Aorta (tissue), 5 donors: ENCODE measurements at places on chromosomes 13 and 19. TPM values are rescaled to one million over a fixed set of nuclear protein-coding genes. Genes with fewer than 3 reads are reported as not detected.
A peak's percentile ranks its signal among the peaks of the same experiment; 100 is the strongest.

DNA sequence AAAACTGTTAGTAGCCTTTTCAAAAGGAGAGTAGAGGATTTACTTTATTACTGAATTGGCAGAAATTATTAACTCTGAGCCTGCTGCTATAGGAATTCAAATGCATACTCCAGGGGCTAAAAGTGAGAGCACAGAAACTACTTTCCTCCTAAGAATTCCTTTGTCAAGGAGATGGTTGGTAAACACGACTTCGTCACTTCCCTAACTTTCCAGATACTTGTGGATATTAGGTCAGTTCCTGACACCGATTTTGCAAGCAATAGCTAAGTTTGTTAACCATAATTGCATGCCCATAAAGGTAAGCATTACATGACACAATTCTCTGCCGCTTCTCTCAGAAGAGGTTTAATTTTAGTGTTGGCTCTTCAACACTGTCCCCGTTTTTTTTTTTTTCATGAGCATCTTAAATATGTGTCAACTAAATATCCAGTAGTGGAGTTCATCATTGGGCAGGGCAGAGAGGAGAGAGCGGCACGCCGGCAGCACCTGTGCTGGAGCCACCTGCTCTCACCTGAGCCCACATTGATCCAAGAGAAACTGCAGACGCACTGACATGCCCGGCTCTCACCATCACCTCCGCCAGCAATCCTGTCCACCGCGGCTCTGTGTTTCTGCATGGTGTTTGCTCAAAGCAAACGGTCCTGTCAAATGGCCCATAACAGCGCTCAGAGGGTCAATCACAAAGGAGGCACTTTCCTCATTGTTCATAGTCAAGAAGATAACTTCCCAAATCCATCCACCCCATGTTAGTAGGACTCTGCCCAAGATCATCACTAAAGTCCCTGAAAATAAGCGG, 2.6 kb downstream of the MED26 start:
- no peak for DNase-seq
- H3K27me3 ChIP-seq = no peaks in the 10 kb centered on the region
- H3K36me3 ChIP-seq = no peaks in the 10 kb centered on the region
- no peak overlapping the region for H3K27ac ChIP-seq
- no peak overlapping the region for H3K4me3 ChIP-seq
- no peaks in the 10 kb centered on the region for H3K4me1 ChIP-seq

GRCh38 chr13:51970349-51970748, 40.9 kb downstream of the ATP7B start:
- H3K27me3 ChIP-seq = no peaks in the 10 kb centered on the region
- no peak overlapping the region for H3K27ac ChIP-seq
- no peaks in the 10 kb centered on the region for H3K36me3 ChIP-seq
- no peak for DNase-seq
- H3K4me1 ChIP-seq = no peaks in the 10 kb centered on the region

DNA sequence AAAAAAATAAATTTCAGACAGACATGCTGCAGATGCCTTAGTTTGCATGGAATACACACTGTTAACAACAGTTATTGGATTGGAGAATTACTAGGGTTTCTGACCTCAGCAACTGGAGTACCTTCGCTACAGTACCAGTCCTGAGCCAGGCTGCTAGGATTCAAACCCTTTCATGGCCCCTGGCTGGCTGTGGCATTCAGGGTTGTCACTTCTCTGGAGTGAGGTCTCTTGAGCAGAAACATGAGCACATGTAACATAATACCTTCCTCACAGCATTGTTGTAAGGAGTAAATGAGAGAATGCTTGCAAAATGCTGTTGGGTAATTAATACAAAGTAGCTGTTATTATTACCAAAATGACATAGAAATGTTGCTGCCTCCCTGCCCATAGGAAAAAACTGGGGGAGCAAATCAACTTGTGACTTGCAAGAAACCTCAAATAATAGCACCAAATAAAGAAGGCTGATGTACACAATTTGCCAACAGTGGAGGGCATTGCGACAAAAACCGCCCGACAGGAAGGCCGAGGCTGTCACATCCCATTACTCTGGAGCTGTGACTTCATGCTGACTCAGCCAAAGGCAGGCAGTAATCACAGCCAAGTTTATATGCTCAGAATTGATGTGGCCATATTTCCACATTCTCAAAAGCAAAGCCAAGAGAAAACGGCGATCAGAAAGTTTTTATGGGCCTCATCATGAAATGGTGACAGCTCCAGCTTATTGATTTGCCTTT, 100.4 kb downstream of the RFC3 start:
- H3K4me3 ChIP-seq = no peak overlapping the region
- H3K36me3 ChIP-seq = no peaks in the 10 kb centered on the region
- H3K4me1 ChIP-seq = no peaks in the 10 kb centered on the region
- H3K27me3 ChIP-seq = no peaks in the 10 kb centered on the region

- DNase-seq = no peak
- no peaks in the 10 kb centered on the region for H3K36me3 ChIP-seq
- H3K27me3 ChIP-seq = no peaks in the 10 kb centered on the region
- H3K4me3 ChIP-seq = no peak overlapping the region
- H3K4me1 ChIP-seq = no peaks in the 10 kb centered on the region
- no peak overlapping the region for H3K27ac ChIP-seq
Measured at GRCh38 chr19:16889883-16890460, 1.2 kb downstream of the F2RL3 start.

- no peaks in the 10 kb centered on the region for H3K27me3 ChIP-seq
- DNase-seq = no peak
- H3K4me3 ChIP-seq = peak overlapping the region; percentile 98
- no peaks in the 10 kb centered on the region for H3K36me3 ChIP-seq
- H3K4me1 ChIP-seq = no peaks in the 10 kb centered on the region
Measured at GRCh38 chr19:3970313-3970807, 539 bp downstream of the DAPK3 start.

DNA sequence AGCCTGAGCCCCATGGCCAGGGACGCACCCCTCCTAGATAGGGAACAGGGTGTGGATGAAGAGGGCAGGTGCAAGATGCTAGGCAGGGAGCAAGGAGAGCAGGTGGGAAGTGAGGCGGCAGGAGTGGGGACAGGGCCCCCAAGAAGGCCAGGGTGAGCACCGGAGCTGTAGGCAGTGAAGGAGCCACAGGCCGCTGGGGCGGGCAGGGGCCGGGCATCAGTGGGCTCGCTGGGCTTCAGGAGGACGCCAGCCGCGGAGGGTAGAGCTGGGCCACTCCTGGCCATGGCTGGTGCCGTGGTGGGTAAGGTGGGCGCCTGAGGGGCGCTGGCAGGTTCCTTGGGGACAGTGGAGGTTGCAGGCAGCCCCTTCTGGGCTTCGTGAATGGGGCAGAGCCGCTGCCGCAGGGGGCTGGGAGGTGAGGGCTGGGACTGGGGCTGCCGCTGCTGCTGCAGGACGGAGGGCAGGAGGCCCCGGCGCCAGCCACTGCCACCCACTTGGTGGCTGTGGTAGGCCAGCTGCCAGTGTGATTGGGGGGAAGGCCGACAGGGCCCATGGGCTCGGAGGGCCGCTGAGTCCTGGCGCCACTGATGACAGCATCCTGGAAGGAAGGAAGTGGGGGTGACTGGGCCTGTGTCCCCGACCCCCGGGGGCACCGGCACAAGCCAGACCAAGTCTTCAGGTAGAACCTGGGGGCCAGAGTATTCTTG, 2.1 kb downstream of the NKPD1 start:
- no peak overlapping the region for H3K4me3 ChIP-seq
- H3K27ac ChIP-seq = no peak overlapping the region
- no peaks in the 10 kb centered on the region for H3K27me3 ChIP-seq
- no peak for DNase-seq
- H3K36me3 ChIP-seq = no peaks in the 10 kb centered on the region

DNA sequence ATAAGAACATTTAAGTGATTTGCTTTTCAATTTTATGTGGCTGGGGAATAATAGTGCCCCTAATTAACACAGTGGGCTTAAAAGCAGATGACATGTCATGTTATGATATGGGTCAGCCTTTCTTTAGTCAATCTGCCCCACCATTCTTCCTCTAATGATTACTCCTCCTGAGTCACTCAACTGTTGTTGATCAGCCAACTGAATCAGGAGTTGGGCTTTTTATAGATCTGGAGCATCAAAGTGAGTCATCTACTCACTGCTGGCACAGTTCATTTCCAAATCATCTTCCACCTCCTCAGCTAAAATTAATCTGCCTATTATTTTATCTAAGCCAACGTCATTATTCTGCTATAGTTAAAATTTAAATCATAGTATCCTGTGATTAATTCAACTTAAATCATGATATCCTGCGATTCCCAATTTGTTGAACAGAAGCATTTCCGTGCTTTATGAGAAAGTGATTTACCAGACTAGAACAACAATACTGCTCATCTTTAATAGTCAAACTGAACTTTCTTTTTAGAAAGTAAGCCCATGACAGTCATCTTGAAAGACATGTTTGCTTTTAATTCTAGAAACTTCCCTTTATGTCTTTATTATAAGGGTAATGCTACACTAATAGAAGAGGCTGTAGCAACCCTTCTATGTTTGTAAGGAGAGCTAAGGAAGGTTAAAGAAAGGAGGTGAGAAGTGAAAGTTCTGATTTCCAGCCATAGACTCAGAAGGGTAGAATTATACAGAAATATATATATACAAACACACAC, 551.4 kb downstream of the TBC1D4 start:
- DNase-seq = no peak
- no peaks in the 10 kb centered on the region for H3K27me3 ChIP-seq
- no peaks in the 10 kb centered on the region for H3K4me1 ChIP-seq
- H3K27ac ChIP-seq = no peak overlapping the region
- no peaks in the 10 kb centered on the region for H3K36me3 ChIP-seq

DNA sequence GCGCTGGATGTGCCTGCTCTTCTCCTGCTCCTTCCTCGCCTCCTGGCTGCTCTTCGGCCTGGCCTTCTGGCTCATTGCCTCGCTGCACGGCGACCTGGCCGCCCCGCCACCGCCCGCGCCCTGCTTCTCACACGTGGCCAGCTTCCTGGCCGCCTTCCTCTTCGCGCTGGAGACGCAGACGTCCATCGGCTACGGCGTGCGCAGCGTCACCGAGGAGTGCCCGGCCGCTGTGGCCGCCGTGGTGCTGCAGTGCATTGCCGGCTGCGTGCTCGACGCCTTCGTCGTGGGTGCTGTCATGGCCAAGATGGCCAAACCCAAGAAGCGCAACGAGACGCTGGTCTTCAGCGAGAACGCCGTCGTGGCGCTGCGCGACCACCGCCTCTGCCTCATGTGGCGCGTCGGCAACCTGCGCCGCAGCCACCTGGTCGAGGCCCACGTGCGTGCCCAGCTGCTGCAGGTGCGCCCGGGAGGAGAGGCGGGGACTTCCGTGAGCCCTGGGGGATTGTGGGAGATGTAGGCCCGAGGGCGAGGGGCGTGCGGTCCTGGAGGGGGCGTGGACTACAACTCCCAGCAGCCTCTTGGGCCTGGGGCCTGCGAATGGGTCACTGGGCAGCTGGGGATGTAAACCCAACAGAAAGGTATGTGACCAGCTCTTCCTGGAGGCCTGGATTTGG, 6.7 kb downstream of the KCNJ14 start:
- H3K27ac ChIP-seq = no peak overlapping the region
- no peak overlapping the region for H3K4me3 ChIP-seq
- no peaks in the 10 kb centered on the region for H3K36me3 ChIP-seq
- no peaks in the 10 kb centered on the region for H3K4me1 ChIP-seq
- DNase-seq = no peak
- no peaks in the 10 kb centered on the region for H3K27me3 ChIP-seq

- H3K4me1 ChIP-seq = no peaks in the 10 kb centered on the region
- peak within 1 kb of the TSS; percentile 1 for H3K4me3 ChIP-seq
- DNase-seq = peak; percentile 87
Measured at GRCh38 chr19:8363803-8364771, at the start of gene ANGPTL4. Gene ANGPTL4 (plus strand): TSS chr19:8364155. CDS start chr19:8364322, 167 bp downstream.

DNA sequence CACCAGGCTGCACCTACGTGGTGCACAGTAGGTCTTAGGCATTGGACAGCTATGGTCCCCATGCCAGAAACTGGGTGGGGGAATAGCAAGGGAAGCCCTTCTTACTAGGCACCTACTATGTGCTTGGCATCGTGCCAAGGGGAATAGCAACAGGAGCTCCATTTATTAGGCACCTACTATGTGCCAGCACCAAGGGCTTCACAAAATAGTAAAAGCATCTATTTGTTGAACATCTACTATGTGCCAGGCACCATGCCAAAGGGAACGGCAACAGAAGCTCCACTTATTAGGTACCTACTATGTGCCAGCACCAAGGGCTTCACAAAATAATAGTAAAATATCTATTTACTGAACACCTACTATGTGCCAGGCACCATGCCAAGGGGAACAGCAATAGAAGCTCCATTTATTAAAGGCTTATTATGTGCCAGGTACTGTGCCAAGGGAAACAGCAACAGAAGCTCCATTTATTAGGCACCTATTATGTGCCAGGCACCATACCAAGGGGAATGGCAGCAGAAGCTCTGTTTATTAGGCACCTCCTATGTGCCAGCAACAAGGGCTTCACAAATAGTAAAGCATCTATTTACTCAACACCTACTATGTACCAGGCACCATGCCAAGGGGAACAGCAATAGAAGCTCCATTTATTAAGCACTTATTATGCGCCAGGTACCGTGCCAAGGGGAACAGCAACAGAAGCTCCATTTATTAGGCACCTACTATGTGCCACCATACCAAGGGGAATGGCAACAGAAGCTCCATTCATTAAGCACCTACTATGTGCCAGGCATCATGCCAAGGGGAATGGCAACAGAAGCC, 108.5 kb downstream of the PTPRS start:
- no peaks in the 10 kb centered on the region for H3K4me1 ChIP-seq
- DNase-seq = no peak
- no peaks in the 10 kb centered on the region for H3K27me3 ChIP-seq
- H3K4me3 ChIP-seq = no peak overlapping the region
- no peak overlapping the region for H3K27ac ChIP-seq

DNA sequence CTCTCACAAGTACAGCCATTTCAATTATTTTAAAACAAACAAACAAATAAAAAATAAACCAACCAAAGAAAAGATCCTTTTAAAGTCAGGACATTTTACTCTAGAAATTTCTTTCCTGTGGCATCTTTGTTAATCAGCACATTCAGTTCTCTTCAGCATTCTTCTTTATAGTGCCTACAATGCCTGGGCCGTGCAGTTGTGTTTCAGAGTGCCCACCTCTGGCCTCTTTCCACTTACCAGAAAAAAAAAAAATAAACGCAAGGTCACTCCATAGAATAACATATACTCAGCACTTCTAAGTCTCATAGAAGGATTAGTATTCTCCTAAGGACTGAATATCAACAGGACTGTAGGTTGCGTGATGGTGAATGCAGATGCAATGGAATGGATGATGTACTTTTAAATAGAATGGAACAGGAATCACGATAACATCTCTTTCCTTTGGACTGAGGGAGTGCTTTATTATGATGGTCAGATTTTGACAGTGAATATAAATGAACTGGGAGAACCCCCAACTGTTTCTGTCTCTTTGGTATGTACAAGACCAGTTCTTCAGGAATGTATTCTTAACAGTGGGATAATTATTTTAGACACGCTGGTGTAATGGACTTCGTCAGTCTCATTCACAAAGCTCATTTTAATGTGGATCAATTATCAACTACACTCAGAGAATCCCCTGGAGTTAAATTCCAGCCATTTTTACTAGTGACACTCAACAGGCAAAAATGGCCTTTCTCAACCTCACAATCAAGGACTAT, 125.0 kb upstream of the NBEA start:
- H3K4me1 ChIP-seq = no peaks in the 10 kb centered on the region
- no peak for DNase-seq
- H3K27me3 ChIP-seq = no peaks in the 10 kb centered on the region
- H3K27ac ChIP-seq = no peak overlapping the region
- no peaks in the 10 kb centered on the region for H3K36me3 ChIP-seq
- H3K4me3 ChIP-seq = no peak overlapping the region

GRCh38 chr19:7742575-7742974, 4.8 kb downstream of the CD209 start:
- H3K27ac ChIP-seq = no peak overlapping the region
- H3K4me3 ChIP-seq = no peak overlapping the region
- H3K4me1 ChIP-seq = no peaks in the 10 kb centered on the region
- no peaks in the 10 kb centered on the region for H3K27me3 ChIP-seq
- no peaks in the 10 kb centered on the region for H3K36me3 ChIP-seq
- no peak for DNase-seq

Gene PCSK4
- total RNA-seq = not detected
